Epithelial cell of alveolus of lung (primary cell): ENCODE measurements at places on chromosomes 6 and 20. TPM values are rescaled to one million over a fixed set of nuclear protein-coding genes. Genes with fewer than 3 reads are reported as not detected.

Gene MCCD1
- not detected in 2 replicates for total RNA-seq

Gene KCNK5
- total RNA-seq, result 0.13 TPM in 1 of 2 replicates, not detected in the other

Gene POU3F2
- not detected in 2 replicates for total RNA-seq

Gene HSPA1L
- 0.48 and 0.78 TPM in 2 replicates for total RNA-seq

Gene VSX1
- not detected in 2 replicates for total RNA-seq
